CD4-positive, alpha-beta memory T cell (primary cell): ENCODE measurements at places on chromosomes 7 and 10. TPM values are rescaled to one million over a fixed set of nuclear protein-coding genes. Genes with fewer than 3 reads are reported as not detected.

GRCh38 chr7:99557940-99558305 lies 519 bp upstream of the ZNF655 start:
- H3K36me3 ChIP-seq, result peaks cover 32% of the 10 kb centered on the region
- H3K4me3 ChIP-seq, result peak overlapping the region; percentile 97
- H3K27ac ChIP-seq, result peak overlapping the region; percentile 98
- peaks cover 43% of the 10 kb centered on the region for H3K4me1 ChIP-seq

DNA sequence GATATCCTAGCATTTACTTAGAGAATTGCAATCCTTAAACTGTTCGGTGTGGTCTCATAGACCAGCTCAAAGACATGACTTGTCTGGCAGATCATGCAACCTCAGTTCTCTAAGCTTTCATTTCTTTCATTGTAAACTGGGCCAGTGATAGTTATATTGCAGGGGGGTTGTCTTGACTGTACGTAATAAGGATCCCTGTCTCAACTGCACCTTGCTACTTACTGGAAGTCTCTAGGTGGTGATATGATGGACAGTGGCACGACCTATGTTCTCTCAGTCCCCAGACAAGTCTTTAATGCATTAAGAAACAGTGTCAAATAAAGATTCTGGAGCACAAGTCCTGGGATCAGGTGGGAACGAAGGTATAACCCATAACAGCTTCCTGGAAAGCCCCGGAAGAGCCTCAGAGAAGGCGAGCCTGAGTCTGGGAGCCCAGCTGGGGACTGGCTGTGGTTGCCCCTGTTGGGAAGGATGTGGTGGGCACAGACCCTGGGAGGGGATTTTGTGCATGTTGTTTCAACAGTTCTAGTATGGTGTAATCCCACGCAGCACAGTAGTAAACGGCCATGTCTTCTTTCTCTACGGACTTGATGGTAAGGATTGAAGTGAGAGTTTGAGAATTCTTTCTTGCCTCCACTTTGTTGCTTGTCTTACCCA lies 26.0 kb upstream of the TARP start:
- H3K27ac ChIP-seq, result no peak overlapping the region
- no peak overlapping the region for H3K4me3 ChIP-seq
- no peak for DNase-seq
- H3K27me3 ChIP-seq, result no peaks in the 10 kb centered on the region

DNA sequence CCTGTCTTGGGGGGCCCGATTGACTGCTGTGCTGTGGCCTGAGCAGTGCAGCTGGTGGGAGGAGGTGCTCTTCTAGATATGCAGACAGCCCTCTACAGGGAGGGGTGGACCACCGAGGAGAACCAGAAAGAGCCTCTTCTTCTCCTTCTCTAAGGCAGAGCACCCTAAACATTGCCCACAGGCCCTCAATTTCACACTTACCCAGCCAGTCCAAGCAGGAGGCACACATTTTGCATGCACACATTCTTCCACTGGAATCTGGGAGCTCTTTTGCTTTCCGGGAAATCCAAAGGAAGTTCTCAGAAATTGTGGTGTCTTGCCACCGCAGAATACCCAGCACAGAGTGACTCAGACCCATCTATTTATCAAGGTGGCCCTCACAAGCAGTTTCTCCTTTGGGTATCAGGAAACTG lies 45.8 kb downstream of the EEPD1 start:
- no peaks in the 10 kb centered on the region for H3K36me3 ChIP-seq
- peaks cover 34% of the 10 kb centered on the region for H3K4me1 ChIP-seq
- no peak overlapping the region for H3K27ac ChIP-seq
- no peak for DNase-seq
- H3K4me3 ChIP-seq, result no peak overlapping the region

- H3K4me3 ChIP-seq, result no peak overlapping the region
- DNase-seq, result no peak
- peaks cover 6% of the 10 kb centered on the region for H3K36me3 ChIP-seq
- H3K27ac ChIP-seq, result no peak overlapping the region
- peaks cover 24% of the 10 kb centered on the region for H3K4me1 ChIP-seq
Observed at GRCh38 chr7:87882151-87882937, 6.1 kb downstream of the DBF4 start.

DNA sequence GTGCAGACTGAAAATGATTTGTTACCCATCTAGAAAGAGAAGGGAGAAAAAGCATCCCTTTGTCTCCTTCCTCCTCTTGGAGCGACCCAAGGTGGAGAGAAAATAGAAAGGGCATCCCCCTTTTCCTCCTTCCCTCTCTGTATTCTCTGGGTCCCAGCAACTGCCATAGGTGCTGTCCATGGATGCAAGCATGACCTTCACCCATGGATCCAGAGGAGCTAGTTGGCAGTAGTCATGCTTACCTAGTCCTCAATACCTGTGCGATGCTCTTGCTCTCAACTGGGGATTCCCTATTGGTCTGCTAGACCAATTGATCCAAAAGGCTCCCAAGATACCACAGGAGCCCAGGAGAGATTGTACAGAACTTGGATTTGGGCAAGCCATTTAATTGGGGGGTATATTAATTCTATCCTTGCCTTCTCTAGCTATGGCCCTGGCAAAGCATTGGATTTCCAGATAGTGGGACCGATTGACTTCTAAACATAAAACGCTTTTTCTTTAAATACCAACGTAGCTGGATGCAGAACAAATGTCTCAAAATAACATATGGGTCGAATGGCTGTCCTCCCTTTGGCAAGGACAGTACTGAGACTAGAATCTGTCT lies 547.8 kb upstream of the IGFBP3 start:
- DNase-seq, result no peak
- no peaks in the 10 kb centered on the region for H3K27me3 ChIP-seq
- H3K27ac ChIP-seq, result no peak overlapping the region
- H3K4me1 ChIP-seq, result no peaks in the 10 kb centered on the region

DNA sequence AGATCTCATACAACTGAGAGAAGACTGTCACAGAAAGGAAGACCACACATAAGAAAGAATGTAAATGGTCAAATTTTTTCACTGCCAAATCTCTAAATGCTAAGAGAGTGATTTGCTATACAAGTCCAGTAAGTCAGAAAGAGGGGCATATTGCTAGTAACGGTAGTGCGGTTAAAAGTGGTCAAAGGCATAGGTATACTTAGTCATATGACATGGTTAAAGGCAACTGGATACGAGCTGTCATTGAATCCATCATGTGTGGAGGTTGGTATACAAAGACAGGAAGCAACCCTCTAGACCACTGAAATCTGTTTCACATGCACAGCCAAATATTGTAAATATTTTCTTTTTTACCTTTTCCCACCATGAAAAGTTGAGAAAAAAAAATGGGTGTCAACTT lies 4.8 kb downstream of the INHBA start:
- peaks cover 9% of the 10 kb centered on the region for H3K27me3 ChIP-seq
- H3K36me3 ChIP-seq, result no peaks in the 10 kb centered on the region

DNA sequence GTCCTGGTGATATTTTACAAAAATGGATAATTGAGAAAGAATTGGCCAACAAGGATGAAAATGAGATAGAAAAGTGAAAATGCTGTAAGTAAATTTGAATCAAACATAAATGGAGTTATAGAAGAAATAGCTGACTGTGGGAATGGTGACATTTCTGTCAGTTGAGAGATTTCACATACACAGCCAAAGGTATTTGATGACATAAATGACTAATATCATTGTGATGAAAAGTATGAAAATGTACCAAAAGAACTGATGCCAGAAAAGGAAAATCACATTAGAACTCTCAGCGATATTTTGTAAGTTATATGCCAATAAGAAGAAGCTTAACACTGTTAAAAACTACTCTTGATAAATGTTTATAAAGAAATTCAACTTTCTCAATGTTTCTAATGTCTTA lies 54.9 kb downstream of the TFPI2 start:
- no peaks in the 10 kb centered on the region for H3K4me1 ChIP-seq
- no peaks in the 10 kb centered on the region for H3K36me3 ChIP-seq
- DNase-seq, result no peak
- H3K27ac ChIP-seq, result no peak overlapping the region
- no peak overlapping the region for H3K4me3 ChIP-seq

- H3K36me3 ChIP-seq, result peaks cover 15% of the 10 kb centered on the region
- no peak overlapping the region for H3K4me3 ChIP-seq
- H3K27me3 ChIP-seq, result no peaks in the 10 kb centered on the region
- peaks cover under 1% of the 10 kb centered on the region for H3K4me1 ChIP-seq
- H3K27ac ChIP-seq, result no peak overlapping the region
- no peak for DNase-seq
Observed at GRCh38 chr7:87858417-87859100, 17.6 kb downstream of the SLC25A40 start.

DNA sequence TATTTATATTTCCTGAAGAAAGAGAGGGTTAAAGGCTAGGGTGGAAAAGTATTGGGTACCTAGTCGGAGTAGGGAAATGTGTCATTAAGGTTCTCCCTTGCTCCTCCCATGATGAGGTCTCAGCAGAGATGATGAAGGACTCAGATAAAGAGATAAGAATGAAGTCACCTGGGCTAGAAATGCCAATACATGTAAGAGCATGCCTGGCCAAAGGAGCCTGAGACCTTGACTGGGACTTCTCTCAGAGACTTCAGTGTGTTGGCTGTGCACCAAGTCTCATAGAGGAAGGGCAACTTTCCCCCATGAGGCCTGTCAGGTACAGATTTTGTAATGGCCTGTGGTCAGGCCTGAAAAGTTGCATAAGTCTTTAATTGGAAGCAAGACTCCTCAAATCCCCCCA lies 361.0 kb upstream of the CDC14C start:
- DNase-seq, result no peak
- H3K36me3 ChIP-seq, result no peaks in the 10 kb centered on the region
- no peak overlapping the region for H3K4me3 ChIP-seq
- H3K27me3 ChIP-seq, result no peaks in the 10 kb centered on the region
- no peak overlapping the region for H3K27ac ChIP-seq

- H3K27me3 ChIP-seq, result no peaks in the 10 kb centered on the region
- H3K4me1 ChIP-seq, result peaks cover 1% of the 10 kb centered on the region
- no peak overlapping the region for H3K27ac ChIP-seq
Observed at GRCh38 chr10:124394583-124394982, 24.1 kb downstream of the OAT start.

DNA sequence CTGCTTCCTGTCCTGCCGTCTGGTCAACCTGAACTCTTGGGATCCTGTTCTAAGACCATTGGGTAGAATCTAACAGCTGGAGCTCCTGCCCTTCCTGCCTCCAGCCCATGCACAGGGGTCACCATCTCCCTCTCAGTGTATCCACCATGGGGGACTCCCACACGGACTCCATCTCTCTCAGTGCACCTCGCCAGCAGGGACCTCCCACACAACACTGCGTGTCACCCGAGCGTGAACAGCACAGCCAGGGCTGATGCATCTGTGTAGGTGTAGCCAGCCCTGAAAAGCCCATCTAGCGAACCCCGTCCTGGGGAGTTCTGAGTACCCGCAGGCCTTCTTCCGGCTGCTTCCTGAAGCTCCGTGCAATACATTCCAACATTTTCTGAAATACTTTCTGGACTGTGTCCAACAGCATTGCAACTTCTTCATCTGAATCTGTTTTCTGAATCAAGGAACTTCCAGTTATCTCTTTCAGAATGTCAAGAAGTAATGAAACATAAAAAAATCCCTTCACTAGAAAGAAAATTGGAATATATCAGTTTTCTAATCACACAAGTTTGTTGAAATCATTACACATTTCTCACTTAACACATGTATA lies 52.5 kb downstream of the NCAPG2 start:
- peaks cover 5% of the 10 kb centered on the region for H3K36me3 ChIP-seq
- no peak for DNase-seq
- no peaks in the 10 kb centered on the region for H3K4me1 ChIP-seq
- H3K4me3 ChIP-seq, result no peak overlapping the region

- no peaks in the 10 kb centered on the region for H3K36me3 ChIP-seq
- H3K4me3 ChIP-seq, result no peak overlapping the region
Observed at GRCh38 chr10:47336387-47337134, 11.6 kb upstream of the RBP3 start.

GRCh38 chr7:159098424-159098786 lies 46.3 kb downstream of the VIPR2 start:
- DNase-seq, result no peak
- H3K36me3 ChIP-seq, result no peaks in the 10 kb centered on the region
- H3K4me3 ChIP-seq, result no peak overlapping the region
- H3K27me3 ChIP-seq, result no peaks in the 10 kb centered on the region
- H3K27ac ChIP-seq, result no peak overlapping the region

Gene MSMB
- total RNA-seq, result not detected

GRCh38 chr10:5569568-5569967 lies 44.8 kb downstream of the CALML3 start:
- H3K4me1 ChIP-seq, result peaks cover 15% of the 10 kb centered on the region
- no peak for DNase-seq
- H3K36me3 ChIP-seq, result no peaks in the 10 kb centered on the region
- H3K4me3 ChIP-seq, result no peak overlapping the region

Gene CDK14
- total RNA-seq, result 0.81 TPM

GRCh38 chr7:94643771-94644545 lies 12.0 kb downstream of the SGCE start:
- H3K27me3 ChIP-seq, result no peaks in the 10 kb centered on the region
- no peaks in the 10 kb centered on the region for H3K36me3 ChIP-seq
- H3K4me1 ChIP-seq, result no peaks in the 10 kb centered on the region
- no peak overlapping the region for H3K4me3 ChIP-seq
- no peak overlapping the region for H3K27ac ChIP-seq
- no peak for DNase-seq

Gene VWC2
- not detected for total RNA-seq

- H3K27ac ChIP-seq, result no peak overlapping the region
- no peak overlapping the region for H3K4me3 ChIP-seq
- H3K36me3 ChIP-seq, result no peaks in the 10 kb centered on the region
- no peaks in the 10 kb centered on the region for H3K27me3 ChIP-seq
Observed at GRCh38 chr7:94039368-94040035, 35.3 kb upstream of the BET1 start.

GRCh38 chr7:150848561-150849115 lies 3.7 kb upstream of the AOC1 start:
- no peaks in the 10 kb centered on the region for H3K4me1 ChIP-seq
- no peak overlapping the region for H3K27ac ChIP-seq
- H3K36me3 ChIP-seq, result no peaks in the 10 kb centered on the region
- DNase-seq, result no peak

DNA sequence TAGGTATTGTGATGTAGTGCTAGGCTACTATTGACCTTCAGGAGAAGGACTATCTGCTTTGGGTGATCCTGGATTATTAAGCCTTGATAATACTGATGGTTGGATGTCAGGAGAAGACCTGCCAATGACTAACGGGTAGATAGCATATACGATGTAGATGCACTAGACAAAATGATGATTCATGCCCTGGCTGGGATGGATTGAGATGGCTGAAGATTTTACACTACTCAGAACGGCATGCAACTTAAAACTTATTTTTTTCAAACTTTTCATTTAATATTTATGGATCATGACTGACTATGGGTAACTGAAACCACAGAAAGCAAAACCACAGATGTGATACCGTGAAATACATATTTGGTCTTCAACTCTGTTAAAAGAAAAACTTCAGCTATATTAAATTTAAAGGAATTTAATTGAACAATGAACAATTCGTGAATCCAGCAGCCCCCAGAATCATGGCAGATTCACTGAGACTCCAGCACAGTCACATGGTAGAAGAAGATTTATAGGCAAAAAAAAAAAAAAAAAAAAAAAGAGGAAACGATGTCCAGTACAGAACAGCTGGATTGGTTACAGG lies 124.6 kb upstream of the CDK13 start:
- no peaks in the 10 kb centered on the region for H3K36me3 ChIP-seq
- no peak for DNase-seq
- peaks cover 14% of the 10 kb centered on the region for H3K27me3 ChIP-seq
- H3K4me1 ChIP-seq, result no peaks in the 10 kb centered on the region

GRCh38 chr10:74890460-74890859 lies 64.1 kb downstream of the KAT6B start:
- H3K4me3 ChIP-seq, result no peak overlapping the region
- no peaks in the 10 kb centered on the region for H3K4me1 ChIP-seq
- H3K27ac ChIP-seq, result no peak overlapping the region
- no peak for DNase-seq

Gene EBLN1
- not detected for total RNA-seq

Gene JCAD
- total RNA-seq, result not detected

GRCh38 chr10:12501841-12502525 lies 152.6 kb downstream of the CAMK1D start:
- H3K27me3 ChIP-seq, result no peaks in the 10 kb centered on the region
- peaks cover 13% of the 10 kb centered on the region for H3K4me1 ChIP-seq
- no peaks in the 10 kb centered on the region for H3K36me3 ChIP-seq
- no peak overlapping the region for H3K4me3 ChIP-seq
- no peak overlapping the region for H3K27ac ChIP-seq
- no peak for DNase-seq
